ENCODE measurements at places on chromosomes 2 and 18.

GRCh38 chr18:66511289-66511688 lies 92.6 kb downstream of the CDH19 start:
- DNase-seq: no peak

DNA sequence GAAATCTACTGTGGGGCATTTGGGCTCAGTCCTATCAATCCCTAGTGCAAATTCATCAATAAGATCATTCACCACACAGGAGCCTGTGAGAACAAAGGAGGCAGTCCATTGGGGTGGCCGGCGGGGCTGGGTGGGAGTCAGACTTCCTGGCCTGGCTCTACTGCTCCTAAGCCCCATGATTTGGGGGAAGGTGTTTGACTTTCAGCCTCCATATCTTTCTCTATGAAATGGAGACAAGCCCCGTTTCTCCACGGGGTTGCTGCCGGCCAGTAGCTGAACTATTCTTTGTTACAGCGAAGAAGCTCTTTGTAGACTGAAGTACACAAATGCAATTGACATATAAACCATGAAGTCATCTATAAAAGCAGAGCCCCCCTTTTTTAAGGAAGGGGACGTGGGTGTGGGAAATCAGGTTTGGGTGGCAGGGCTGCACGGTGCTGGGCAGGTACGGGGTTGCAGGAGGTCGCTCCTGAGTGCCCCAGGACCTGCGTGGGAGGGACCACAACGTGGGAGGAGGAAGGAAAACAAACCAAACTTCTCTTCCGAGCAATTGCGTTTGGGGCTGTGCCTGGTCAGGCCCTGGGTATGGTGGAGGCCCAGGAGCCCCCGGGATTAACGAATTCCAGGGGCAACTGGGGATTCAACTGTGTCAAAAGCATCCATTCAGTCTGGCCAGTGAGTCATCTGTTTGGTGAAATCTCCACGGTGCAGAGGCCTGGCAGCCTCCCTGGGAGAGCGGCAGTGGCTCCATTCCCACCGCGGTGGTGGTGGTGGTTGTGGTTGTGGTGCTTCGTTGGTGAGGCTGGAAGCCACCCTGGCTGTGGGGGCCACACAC lies 18.2 kb downstream of the FBLN7 start:
- no peak for DNase-seq

DNA sequence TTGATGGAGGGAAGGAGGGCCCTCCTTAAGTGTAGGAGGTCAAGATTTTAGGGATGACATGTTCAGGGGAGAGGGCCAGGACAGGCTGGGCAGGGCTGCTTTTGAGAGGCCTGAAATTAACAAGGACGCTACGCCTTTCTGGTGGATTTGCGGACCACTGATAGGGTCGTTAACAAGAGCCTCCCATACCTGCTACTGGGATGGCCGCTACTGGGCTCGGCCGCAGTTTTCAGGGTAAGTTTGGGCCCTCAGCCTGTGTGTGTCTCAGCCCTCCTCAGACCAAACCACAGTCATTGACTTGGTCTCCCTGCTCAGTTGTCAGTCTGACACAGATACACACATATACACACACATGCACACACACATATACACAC lies 180.9 kb downstream of the SMAD2 start:
- DNase-seq: no peak

DNA sequence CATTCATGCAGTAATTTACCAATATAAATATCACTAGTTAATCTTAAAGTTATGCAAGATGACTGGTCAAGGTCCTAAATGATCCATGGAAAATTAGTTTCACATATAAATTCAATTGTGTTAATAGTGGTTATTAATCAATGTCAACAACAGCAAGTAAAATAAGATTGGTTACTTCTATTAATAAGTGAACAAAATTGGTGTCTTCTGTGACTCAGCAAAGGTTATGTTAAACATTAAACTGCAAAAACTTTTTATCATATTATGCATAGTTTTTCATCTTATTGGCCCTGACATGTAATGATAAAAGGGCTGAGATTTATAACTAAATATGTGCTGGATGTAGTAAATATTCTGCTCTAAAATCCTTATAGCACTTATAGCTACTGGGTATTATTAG lies 359.0 kb upstream of the UBE2E3 start:
- no peak for DNase-seq

DNA sequence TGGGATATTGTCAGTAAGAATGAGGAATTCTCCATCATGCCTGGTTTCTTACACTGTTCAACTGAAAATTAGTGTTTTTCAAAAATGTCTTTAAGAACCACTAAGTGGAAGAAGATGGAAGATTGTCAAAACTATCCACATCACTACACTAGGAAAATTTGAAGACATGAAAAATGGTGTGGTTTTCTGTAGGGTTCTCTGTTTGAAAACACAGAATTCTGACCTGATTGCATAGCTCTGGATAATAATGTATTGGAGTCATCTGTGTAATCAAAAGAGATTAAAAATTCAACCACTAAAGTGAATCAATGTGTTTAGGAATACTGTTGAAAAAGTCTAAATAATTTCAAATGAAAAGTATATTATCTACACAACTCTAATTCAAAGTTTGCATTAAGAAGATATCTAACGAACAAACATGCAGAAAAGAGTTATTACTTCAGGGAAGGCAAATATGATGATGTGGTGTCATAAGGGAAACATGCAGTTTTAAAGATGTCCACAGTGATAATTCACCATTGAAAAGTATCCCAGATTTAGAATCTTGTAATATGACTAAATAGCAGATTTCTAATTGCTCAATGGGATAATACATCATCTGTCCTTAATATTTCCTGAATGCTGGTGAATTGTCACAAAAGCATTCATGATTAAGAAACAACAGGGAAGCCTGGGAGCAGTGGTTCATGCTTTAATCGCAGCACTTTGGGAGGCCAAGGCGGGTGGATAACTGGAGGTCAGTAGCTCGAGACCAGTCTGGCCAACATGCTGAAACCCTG lies 116.9 kb downstream of the ERBB4 start:
- no peak for DNase-seq

GRCh38 chr2:21427606-21428005 lies 303.8 kb downstream of the TDRD15 start:
- DNase-seq: no peak

- no peak for DNase-seq
These were observed 240.8 kb upstream of the RGPD4 start for GRCh38 chr2:107585851-107586250.

DNA sequence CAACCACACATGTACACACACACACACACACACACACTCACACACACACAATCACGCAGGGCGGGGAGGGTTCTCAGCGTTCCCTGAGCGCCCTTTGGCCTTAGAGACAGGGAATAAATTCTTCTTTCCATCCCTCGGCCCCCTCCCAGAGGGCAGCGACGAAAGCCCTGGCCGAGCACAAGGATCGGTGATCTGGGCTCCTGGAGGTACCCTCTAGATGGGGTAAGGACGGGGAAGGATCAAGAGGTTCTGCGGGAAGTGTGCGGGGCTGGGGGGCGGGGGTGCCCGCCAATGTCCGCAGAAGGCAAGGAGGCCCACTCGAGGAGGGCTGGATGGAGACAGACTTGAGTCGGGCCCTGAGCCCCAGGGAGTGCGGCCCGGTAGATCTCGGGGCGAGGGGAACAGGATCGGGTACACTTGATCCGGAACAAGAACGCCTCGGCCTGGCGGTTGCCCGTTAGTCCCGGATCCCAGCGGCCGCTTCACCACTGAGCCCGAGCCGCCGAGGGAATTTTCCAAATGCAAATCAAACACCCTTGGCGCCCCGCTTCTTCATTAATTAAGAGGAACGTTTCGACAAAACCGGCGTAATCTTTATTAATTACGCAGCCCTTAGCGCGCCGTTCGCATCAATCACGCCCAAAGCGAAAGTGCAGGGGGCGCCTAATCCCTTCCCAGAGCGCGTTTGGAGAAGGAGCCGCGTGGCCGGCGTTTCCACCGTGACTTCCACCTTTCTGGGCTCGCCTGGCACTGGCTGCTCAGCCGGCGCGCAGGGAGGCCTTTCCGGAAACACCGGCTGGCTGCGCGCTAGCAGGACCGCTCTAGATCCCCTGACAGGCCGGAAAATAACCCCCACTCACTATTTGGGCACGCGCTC lies 7.0 kb upstream of the PAX3 start:
- no peak for DNase-seq

DNA sequence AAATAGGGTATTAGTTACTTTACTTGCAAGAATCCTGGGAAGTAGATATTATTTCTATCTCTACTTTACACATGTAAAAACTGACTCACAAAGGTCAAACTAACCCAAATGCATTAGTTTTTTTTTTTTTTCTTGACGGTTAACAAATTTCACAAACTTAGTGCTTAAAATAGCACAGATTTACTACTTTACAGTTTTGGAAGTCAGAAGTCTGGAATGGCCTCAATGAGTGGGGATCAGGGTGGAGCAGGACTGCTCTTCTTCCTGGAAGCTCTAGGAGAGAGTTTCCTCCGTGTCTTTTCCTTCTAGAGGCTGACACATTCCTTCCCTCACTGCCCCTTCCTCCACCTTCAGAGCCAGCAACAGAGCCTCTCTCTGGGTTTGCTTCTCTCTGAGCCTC lies 117.2 kb downstream of the COL6A3 start:
- DNase-seq: no peak

DNA sequence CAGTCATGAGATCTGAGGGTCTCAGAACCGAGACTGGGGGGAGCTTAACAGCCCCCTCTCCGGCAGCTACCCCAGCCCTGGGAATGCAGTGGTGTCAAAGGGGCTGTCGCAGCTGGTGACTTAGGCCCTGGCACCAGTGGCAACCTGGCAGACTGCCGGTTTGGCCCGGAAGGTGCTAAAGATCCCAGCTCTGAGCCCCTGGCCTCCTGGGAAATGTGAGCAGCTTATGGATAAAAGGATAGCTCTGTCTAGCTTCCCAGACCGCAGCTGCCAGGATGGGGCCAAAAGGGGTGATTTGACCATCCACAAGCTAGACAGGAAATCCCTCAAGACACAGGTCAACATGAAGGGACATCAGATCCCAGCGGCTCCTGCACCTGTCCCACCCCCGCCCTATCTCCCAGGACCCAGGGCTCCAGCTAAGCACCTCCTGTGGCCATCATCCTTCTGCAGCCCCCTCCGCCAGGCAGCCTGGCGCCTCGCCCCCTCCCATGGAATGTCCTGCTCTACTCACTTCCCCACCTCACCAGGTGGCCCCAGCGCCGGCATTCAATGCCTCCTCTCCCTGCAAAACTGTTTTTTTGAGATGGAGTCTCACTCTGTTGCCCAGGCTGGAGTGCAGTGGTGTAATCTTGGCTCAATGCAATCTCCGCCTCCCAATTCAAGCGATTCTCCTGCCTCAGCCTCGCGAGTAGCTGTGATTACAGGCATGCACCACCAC lies 33.2 kb upstream of the EFHD1 start:
- no peak for DNase-seq

- DNase-seq: no peak
These were observed 674 bp upstream of the ERBB4 start for GRCh38 chr2:212539072-212539880.

DNA sequence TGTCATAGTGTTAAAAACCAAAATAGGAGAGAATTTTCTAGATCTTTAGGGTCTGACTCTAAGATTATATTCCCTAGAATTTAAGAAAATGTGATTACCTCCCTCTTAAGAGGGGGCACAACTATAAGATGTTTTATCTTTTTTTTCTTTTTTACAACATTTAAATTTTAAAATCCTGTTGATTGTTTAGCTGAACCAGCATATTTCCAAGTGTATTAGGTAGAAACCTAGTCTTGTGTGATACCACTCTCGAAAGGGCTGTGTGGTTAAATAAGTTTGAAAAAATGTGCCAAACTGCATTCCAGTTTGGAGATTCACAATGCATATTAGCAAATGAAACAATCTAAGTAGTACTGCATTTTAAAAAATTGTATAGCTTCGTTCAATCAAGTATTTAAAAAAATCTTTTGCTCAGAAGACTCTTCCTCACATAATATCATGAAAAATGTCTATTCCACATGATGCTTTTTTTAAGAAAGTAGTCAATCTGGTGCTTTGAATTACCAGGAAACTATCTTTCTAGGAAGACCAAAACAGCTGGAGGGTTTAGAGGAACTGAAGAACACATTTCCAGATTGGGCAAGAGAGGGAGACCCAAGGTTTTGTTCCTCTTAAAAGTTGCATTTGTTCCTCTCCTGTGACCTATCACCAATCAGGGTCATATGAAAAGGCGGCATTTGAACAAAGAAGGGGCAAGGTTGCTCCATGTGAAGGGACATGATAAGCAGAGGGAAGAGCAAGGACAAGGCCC lies 98.8 kb downstream of the DPP4 start:
- DNase-seq: no peak

DNA sequence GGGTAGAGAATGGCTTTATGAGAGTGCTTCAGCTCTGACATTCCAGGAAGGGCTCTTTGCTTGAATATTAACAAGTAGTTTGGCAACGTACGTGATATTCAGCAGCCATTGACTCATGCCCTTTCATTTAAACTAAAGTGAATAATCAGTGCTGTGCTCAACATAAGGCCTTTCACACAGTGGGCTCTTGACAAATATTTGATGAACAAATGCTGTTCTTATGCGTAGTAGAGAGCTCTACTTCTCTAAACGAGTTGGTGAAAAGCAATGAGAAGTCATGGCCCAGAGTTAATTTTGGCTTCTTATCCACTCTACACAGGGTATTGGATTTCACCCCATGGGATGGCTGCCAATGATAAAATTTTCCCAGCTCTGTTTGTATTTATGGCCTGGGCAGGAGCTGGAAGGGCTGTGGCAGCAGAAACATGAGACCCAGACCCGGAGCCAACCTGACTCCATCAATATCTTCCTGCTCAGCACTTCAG lies 338.9 kb downstream of the CCDC85A start:
- no peak for DNase-seq

DNA sequence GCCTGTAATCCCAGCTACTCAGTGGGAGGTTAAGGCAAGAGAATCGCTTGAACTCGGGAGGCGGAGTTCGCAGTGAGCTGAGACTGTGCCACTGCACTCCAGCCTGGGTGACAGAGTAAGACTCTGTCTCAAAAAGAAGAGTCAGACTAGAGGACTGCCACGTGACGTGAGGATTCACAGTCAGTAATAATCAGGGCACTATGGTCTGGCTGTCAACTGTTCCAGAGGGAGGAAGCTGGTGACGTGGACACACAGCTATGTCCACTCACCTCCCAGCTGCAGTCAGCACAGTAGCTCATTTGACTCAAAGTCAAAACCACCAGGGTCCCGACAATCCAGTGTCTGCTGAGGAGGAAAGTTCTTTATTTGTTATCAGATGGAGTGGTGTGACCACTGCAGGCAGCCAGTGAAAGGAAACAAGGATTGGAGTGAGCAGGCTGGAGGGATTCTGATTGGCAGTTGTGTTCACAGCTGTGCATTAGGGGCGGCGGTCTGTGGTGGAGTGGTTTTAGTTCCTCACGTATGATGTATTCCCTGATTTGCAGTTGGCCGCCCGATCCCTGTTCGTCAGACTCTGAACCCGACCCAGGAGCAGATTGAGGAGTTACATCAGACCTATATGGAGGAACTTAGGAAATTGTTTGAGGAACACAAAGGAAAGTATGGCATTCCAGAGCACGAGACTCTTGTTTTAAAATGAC lies 37.9 kb downstream of the MOGAT1 start:
- DNase-seq: no peak

Data from stimulated activated CD8-positive, alpha-beta memory T cell treated with anti-CD3 and anti-CD28 coated beads, Interleukin-4, amount 100 ng/mL, for 1 hour (primary cell).